ENCODE measurements at places on chromosomes 7 and 10. TPM values are rescaled to one million over a fixed set of nuclear protein-coding genes. Genes with fewer than 3 reads are reported as not detected.

GRCh38 chr7:73433924-73434700, 534 bp downstream of the FZD9 start:
- peak; percentile 82 for DNase-seq

GRCh38 chr7:27615420-27616185, 47.1 kb downstream of the HIBADH start:
- DNase-seq: no peak

SH2B2 gene
- 2.1 TPM for total RNA-seq

FAM24B gene
- total RNA-seq: 4.4 TPM

DNA sequence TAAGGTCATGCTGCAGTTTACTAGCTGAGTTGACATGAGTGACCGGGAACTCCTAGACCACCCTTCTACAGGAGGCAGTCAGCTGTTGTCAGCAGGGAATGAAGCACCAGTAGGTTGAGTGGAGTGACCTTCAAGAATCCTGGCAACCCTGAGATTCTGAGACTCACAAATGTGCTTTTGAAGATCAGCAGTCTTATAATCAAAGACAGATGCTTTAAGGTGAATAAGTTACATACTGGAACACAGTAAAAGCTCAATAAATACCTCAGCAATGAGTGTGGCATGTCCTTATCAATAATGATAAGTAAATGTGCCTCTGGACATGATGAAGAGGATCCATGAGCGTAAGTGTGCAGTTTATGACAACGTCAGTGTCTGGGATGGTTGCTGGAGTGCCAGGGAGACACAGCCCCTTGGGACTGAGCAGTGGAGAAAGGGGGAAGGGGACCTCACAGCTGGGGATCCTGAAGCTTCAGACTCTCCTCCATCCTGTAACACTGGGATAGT, 11.9 kb upstream of the OR6V1 start:
- no peak for DNase-seq

DNA sequence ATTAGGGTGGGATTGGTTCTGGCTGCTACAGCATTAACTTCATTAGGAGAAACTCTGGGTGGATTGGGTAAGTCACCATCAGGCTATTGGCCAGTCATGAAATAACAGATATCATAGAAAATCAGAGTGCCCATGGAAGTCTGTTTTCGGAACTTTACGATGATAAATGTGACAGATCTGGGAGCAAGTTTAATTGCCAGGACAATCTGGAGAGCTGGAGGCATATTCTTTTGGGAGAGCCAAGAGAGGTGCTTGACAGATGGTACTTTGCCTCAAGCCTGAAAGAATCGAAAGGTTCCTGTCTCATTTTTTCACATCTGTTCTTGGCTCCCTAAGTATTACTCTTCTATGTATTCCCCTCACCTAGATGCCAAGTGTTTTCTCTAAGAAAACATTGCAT, 369.9 kb downstream of the CNTNAP2 start:
- DNase-seq: no peak

OR13A1 gene
- total RNA-seq: under 0.01 TPM

PSMG3 gene
- 38.7 TPM for total RNA-seq

DNA sequence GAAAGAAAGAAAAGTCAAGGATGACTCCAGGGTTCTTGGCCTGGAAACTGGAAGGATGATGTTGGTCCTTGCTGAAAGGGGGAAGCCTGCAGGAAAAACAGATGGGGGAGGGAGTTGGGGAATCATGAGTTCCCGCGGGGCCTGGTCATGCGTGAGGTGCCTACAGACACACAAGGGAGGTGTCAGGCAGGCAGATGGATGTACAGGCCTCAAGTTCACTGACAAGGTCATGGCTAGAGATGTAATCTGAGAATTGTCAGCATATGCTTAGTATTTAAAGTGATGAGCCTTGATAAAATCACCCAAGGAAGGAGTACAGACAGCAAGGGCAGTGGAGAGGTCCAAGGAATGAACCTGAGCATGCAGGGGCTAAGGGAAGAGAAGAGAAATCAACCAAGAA, 46.8 kb downstream of the DLG5 start:
- DNase-seq: no peak

LIPF gene
- not detected for total RNA-seq

GRCh38 chr7:57375783-57376182, 74.2 kb upstream of the ZNF716 start:
- DNase-seq: no peak

DNA sequence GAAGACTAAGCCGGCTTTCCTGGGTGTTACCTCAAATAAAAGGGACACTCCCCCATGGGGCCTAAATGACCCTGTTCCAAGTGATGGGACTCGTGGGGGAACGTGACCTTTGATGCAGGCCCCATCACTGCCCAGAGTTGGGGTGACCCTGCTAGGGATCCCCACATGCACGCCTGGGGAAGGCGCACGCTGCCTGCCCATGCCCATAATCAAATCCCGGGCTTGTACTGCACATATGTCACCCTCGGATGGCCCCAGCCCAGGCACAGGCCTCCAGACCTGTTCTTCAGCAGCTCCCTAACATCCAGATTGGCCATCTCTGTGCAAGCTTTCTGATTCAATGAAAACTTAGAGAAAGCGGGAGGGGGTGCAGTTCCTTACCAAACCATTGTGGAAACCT, 14.7 kb downstream of the EBF3 start:
- peak; percentile 30 for DNase-seq

ASIC3 gene
- 0.29 TPM for total RNA-seq

DNA sequence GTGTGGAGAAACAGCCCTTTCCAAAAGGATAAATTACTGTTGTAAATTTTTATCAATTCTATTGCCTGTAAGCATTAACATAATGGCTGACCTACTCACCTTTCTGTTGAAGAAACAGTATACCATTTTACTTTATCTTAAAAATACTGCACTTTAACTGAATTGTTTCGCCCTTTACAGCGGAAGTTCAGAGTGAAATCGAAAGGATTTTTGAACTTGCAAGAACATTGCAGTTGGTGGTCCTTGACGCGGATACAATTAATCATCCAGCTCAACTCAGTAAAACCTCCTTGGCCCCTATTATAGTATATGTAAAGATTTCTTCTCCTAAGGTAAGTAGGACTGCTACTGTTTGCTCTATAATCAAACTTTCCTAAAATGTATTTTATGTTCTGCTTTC, 117.5 kb downstream of the NSUN6 start:
- no peak for DNase-seq

CALHM1 gene
- total RNA-seq: not detected

DNA sequence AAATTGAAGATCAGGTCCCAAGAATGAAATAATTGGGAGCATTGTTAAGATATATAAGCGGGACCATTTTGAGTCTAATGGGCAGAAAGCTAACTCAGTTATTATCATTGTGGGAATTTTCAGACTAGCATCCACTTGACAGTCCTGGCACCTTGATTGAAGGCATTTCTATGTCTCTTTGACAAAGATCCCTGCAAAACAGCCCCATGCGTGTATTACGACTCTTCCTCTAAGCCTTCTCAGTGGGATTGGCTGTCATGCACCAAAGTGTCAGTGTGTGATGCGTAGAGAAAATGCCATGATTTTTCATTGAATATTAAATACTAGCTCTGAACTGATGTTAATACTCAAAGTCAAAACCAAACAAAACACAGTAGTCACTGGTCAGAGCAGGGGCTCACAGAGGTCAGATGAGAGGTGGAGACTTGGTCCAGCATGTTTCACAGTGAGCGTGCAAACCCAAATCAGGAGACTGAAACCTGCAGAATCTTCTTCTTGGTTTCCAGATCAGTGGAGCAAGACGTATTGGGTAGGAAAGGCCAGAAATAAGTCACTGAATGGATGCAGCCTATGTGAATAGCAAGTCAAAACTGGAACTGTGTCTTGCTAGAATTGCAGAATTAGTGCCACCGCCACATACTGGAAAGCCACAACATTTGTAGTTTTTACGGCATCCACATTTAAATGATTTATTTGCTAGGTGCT, 303.6 kb upstream of the AKR1E2 start:
- no peak for DNase-seq

PRKG1 gene
- total RNA-seq: 19.5 TPM

SFTPA1 gene
- total RNA-seq: not detected

TUBAL3 gene
- total RNA-seq: not detected

DNA sequence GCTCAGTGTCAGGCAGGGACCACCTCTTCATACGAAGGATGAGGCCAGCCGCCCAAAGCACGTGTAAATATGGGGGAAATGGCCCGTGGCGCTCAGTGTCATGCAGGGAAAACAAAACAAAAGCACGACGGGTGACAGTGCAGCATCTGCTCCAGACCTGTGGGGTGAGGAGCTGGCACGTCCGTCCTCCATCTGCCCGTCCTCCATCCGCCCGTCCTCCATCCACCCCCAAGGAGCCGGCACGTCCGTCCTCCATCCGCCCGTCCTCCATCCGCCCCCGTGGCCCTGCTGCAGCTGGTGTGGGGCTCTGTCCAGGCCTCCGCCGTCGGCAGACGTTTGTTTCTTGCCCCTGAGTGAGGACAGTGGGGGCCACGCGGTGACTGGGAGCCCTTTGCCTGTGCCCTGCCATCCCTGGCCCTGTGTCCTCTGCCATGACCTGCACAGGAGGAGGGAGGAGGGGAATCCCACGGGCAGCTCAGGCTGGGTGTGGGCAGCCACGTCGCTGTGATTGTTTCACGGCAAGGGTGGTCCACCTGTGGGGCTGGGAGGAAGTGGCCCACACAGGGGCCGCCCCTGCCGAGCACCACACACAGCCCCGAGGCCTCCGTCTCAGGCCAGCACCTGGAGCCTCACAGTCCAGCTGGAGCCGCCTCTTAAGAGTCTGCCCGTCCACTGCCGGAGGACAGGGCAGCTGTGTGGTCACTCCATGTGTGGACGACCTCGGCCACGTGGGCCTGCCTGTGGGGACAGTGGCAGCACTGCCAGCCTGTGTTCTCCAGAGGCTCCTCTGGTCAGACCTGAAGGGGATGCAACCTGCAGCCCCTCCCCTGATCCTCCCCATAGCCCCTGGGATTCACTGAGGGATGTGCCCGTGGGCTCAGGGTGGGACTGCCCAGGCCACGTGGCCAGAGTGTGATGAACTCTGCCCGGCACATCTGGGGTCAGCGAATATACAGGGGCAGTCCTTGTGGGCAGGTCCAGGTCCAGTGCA, 38.2 kb upstream of the DPYSL4 start:
- DNase-seq: no peak

DNA sequence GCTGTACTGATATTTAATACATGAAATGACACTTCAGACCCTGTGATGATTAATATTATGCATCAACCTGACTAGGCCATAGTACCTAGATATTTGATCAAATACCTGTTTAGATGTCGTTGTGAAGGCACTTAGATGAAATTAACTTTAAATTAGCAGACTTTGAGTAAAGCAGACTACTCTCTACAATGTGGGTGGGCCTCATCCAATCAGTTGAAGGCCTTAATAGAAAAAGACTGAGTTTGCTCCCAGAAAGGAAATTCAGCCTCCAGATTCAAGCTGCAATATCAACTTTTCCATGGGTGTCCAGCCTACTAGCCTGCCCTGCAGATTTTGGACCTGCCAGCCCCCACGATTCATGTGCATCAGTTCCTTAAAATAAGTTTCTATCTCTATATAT, 68.6 kb upstream of the TMEM168 start:
- DNase-seq: peak; percentile 46

DNA sequence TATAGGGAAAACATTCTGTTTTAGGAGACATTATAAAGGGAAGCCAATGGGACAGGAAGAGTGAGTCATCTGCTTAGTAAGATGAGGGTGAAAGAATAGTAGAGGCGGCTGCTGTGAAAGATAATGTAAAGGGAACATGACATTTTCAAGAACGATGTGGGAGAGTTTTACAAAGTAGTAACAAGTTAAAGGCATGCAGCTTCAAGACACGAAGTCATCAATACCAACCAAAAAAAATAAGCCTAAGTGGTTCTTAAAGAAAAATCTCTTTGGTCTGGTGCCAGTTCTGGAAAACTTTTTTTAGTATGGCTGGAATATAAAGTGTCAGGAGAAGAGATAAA, 6.1 kb downstream of the GSTO1 start:
- DNase-seq: no peak

GATA3 gene
- total RNA-seq: not detected

DNA sequence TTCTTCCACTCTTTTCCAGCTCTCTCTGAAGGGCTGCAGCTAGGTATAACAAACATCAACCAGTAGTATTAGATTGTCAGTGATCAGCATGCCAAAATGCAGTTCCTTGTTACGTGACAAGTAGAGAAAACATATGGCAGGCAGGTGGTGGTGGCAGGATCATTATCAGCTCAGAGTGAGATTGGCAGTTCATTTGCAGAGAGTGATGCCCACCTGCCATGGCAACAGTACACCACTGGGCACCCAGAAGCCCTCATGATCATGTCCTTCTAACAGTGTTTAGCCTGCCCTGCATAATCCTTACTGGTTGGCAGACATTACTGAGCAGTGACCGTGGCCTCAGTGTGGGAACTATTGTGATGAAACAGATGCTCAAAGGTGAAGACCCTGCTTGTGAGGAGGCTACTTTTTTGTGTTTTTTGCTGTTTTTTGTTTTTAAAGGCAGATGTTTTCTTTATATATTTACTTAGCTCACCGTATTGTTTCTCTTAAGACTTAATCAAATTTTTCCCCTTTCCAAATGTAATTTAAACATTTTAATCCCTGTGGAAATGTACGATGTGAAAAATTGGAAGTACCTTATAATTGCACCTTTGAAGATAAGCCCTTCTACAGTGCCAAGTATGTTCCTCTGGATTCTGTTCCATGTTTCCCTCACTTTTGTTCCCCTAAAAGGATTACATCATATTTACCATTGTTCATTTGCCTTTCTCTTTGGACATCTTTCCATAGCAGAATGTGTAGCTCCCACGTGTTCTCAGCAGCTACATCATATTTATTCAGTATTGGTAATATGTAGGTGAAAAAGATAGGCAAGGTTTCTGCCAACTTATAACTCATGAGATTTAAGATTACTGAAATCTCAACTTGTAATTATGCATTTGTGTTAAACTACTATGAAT, 179.6 kb downstream of the SND1 start:
- DNase-seq: no peak

DNA sequence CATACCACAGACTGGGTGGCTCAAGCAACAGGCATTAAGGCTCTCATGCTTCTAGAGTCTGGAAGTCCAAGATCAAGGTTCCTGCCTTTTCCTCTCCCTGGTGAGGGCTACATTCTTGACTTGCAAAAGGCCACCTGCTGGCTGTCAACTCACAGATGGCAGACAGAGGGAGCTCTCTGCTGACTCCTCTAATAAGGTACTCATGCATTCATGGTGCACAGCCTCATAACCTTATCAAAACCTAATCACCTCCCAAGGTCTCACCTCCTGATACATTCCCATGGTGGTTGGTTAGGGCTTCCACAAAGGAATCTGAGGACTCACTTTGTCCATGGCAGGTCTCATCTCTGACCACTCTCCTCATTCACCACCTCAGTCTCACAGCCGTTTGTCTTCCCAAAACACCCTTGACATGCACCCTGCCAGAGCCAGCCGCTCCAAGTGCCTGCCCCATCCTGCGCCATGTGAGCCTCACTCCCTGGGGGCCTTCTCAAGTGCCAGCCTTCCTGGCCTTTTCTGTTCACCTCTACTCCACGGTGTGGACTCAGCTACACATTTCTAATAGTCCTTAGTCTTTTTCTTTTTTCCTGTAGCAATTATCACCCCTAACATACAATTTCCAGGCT, 400.3 kb upstream of the ADARB2 start:
- no peak for DNase-seq

- no peak for DNase-seq
These were observed 105.1 kb downstream of the AASS start for GRCh38 chr7:122038904-122039303.
